ENCODE measurements at places on chromosomes 4 and X. TPM values are rescaled to one million over a fixed set of nuclear protein-coding genes. Genes with fewer than 3 reads are reported as not detected.
A peak's percentile ranks its signal among the peaks of the same experiment; 100 is the strongest.

Gene SULT1B1
- not detected for total RNA-seq

Gene SLC10A4
- total RNA-seq, result 1.6 TPM

DNA sequence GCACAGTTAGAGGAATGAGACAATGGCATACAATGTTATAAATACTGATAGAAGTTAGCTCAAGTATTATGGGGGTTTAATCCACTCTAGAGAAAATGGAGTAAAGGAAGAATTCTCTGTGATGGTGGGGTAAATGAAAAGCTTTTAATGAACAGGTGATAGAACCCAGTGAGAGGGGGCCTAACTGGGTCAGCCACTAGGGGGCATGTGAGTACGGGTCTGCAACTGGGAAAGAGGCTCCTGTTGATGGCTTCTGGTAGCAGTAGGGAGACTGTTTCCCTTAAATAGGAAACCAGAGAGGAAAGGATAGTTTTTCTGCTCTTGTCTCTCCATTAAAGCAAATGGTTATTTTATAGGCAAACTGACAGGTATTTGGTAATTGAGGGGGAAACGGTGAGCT, 132.8 kb upstream of the GPR101 start:
- H3K27me3 ChIP-seq, result no peaks in the 10 kb centered on the region
- H3K27ac ChIP-seq, result no peak overlapping the region
- H3K4me3 ChIP-seq, result no peak overlapping the region
- H3K36me3 ChIP-seq, result no peaks in the 10 kb centered on the region
- peak; percentile 37 for DNase-seq
- H3K4me1 ChIP-seq, result no peaks in the 10 kb centered on the region

GRCh38 chrX:13420545-13421183, 100.8 kb upstream of the ATXN3L start:
- no peaks in the 10 kb centered on the region for H3K27me3 ChIP-seq
- H3K36me3 ChIP-seq, result peaks cover 8% of the 10 kb centered on the region
- peaks cover 2% of the 10 kb centered on the region for H3K4me1 ChIP-seq
- H3K27ac ChIP-seq, result no peak overlapping the region
- DNase-seq, result no peak

DNA sequence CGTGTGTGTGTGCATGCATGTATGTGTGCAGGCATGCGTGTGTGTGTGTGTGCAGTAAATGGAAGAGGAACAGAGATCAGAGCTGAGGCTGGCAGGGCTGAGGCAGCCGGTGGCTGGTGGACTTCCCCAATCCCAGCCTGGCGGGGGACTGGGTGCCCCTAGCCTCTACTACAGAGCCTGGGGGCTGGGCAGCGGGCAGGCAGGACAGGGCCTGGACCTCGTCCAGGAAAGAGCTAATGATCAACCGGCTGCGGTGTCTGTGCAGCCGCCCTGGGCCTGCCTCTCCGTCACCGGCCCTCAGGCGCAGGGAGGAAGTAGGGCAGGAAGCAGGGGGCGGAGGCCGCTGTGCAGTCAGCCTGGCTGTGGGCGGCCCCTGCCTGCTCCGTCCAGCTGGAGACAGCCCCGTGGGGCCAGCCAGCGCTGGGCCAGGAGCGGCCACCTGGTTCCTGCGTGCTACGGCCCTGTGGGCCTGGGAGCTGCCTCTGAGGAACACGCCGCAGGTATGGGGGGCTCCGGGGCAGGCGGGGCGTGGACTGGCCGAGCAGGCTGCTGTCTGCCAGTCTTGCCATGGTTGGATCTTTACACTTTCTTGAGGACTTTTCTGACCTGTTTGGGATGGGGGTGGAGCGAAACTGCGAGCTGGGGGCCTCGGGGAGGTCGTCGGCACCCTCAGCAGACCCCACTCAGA, at the start of gene SH3TC1:
SH3TC1 (plus strand) TSS at position 385 of the 688 bp plus-strand sequence. CDS start 5,905 bp downstream, outside the sequence.
- H3K27ac ChIP-seq, result no peak within 1 kb of the TSS
- no peaks in the 10 kb centered on the region for H3K4me1 ChIP-seq
- H3K27me3 ChIP-seq, result no peaks in the 10 kb centered on the region
- no peak within 1 kb of the TSS for H3K4me3 ChIP-seq

DNA sequence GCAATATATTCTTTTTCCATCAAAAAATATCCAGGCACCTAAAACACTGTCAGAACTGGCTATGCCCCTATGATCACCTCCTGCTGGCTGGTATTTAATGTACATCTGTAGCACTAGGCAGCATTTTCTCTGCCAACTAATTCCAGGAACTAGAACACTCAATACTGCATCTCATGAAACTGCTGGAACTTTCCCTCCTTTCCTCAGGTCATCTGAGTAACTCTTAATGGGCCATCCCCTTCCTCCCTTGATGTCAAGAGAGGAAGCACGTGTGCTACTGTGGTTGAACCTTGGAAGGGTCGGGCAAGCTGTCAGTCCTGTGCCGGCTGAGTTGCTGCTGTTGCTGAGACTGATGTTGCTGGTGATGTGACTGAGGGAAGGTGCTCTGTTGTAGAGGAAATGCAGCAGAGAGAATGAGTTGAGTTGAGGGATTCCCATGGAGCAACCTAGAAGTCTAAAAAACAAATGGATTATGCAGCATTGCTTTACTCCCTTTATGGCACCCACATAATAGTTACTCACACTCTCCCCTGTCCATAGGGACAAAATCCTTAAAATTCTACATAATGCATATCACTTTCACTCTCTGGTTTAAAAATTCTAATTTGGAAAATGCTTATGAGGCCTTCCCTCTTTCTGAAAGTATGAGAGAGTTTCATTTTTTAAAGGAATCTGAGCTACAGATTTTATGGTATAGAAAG, 39.5 kb downstream of the TMEM165 start:
- no peak for DNase-seq
- H3K27me3 ChIP-seq, result no peaks in the 10 kb centered on the region
- H3K4me1 ChIP-seq, result peaks cover 5% of the 10 kb centered on the region
- H3K27ac ChIP-seq, result no peak overlapping the region
- no peak overlapping the region for H3K4me3 ChIP-seq
- H3K36me3 ChIP-seq, result peaks cover 32% of the 10 kb centered on the region

GRCh38 chr4:183967266-183967665, 62.2 kb downstream of the STOX2 start:
- no peak overlapping the region for H3K27ac ChIP-seq
- H3K4me1 ChIP-seq, result peaks cover 5% of the 10 kb centered on the region
- no peaks in the 10 kb centered on the region for H3K27me3 ChIP-seq
- DNase-seq, result no peak
- no peaks in the 10 kb centered on the region for H3K36me3 ChIP-seq
- no peak overlapping the region for H3K4me3 ChIP-seq

- no peaks in the 10 kb centered on the region for H3K27me3 ChIP-seq
- no peak overlapping the region for H3K27ac ChIP-seq
- no peaks in the 10 kb centered on the region for H3K36me3 ChIP-seq
- no peaks in the 10 kb centered on the region for H3K4me1 ChIP-seq
- H3K4me3 ChIP-seq, result no peak overlapping the region
Observed at GRCh38 chr4:70734168-70734954, 12.6 kb downstream of the RUFY3 start.

DNA sequence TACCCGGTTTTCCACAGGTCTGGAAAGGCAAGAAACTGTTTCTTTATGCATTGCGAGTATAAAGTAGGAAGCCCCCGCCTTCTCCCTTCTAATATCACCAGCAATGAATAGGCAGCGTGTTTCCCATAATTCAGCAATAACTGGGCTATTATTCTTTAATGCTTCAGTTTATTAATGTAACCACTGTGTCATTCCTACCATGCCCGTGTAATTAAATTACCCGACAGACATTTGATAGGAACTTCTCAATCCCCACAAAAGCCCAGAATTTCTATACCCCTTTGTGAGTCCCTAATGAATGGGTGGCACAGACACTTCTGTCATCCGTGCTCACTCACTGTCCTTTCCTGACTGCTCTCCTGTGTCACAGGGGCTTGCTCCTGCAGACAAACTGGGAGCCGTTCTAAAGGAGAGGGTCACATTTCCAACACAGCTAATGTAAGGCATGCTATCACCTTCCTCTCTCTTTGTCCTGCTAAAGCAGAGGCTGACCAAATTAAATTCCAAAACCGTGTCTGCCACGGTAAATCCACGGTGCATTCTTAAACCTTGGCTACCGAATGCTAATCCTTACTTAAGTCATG, 108.5 kb upstream of the MID1 start:
- H3K27me3 ChIP-seq, result no peaks in the 10 kb centered on the region
- DNase-seq, result no peak
- no peak overlapping the region for H3K27ac ChIP-seq

DNA sequence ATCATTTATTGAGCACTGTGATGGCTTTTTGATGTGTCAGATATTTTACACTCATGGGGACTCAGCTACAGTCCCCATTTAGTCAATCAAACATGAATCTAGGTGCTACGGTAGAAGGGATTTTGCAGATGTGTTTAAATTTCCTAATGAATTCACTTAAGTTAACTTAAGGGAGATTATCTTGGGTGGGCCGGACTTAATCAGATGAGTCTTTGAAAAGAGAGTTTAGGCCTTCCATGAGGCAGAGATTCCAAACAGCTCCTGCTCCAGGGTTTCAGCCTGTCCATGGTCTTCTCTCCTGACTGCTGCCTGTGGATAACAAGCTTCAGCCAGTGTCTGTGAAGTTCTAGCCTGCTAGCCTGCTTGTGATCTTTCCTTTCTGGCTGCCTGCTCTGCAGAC, 202.4 kb downstream of the IDS start:
- peaks cover 1% of the 10 kb centered on the region for H3K36me3 ChIP-seq
- no peak for DNase-seq
- no peaks in the 10 kb centered on the region for H3K4me1 ChIP-seq

DNA sequence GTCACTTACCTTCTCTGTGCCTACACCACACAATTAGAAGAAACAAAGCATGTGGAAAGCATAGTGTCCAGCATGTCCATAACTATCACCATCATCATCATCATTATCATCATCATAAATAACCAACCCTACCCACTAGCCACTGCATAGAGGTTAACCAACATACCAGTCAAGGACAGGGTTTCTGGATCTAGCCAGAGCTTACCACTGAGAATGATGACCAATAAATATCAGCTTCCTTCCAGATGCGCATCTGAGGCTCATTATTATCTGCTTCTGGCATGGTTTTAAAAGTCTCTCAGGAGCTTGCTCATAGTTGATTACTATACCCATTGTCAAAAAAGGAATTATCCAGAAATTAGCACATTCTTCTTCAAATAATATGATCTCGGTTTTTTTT, 25.5 kb upstream of the MYOZ2 start:
- no peaks in the 10 kb centered on the region for H3K4me1 ChIP-seq
- no peaks in the 10 kb centered on the region for H3K36me3 ChIP-seq
- H3K27me3 ChIP-seq, result no peaks in the 10 kb centered on the region
- no peak for DNase-seq

- no peak overlapping the region for H3K4me3 ChIP-seq
- DNase-seq, result no peak
- peaks cover 18% of the 10 kb centered on the region for H3K36me3 ChIP-seq
- 0 out of 2 replicates have a peak, but pooled peaks cover 4% of the 10 kb centered on the region for H3K27me3 ChIP-seq
- H3K27ac ChIP-seq, result no peak overlapping the region
Observed at GRCh38 chrX:55490974-55491373, 1.3 kb upstream of the USP51 start.

- no peak for DNase-seq
- no peak overlapping the region for H3K27ac ChIP-seq
- no peaks in the 10 kb centered on the region for H3K27me3 ChIP-seq
- H3K4me3 ChIP-seq, result no peak overlapping the region
- peaks cover 28% of the 10 kb centered on the region for H3K36me3 ChIP-seq
- no peaks in the 10 kb centered on the region for H3K4me1 ChIP-seq
Observed at GRCh38 chr4:17497890-17498523, 13.9 kb downstream of the QDPR start.

- H3K36me3 ChIP-seq, result no peaks in the 10 kb centered on the region
- no peak for DNase-seq
- no peaks in the 10 kb centered on the region for H3K27me3 ChIP-seq
- no peak overlapping the region for H3K27ac ChIP-seq
- no peak overlapping the region for H3K4me3 ChIP-seq
Observed at GRCh38 chr4:56783986-56784385, 37.5 kb downstream of the SPINK2 start.

- H3K4me3 ChIP-seq, result no peak overlapping the region
- peaks cover 3% of the 10 kb centered on the region for H3K4me1 ChIP-seq
- DNase-seq, result no peak
- H3K27me3 ChIP-seq, result no peaks in the 10 kb centered on the region
- peaks cover 1% of the 10 kb centered on the region for H3K36me3 ChIP-seq
- H3K27ac ChIP-seq, result no peak overlapping the region
Observed at GRCh38 chr4:145716661-145717200, 36.8 kb downstream of the C4orf51 start.

DNA sequence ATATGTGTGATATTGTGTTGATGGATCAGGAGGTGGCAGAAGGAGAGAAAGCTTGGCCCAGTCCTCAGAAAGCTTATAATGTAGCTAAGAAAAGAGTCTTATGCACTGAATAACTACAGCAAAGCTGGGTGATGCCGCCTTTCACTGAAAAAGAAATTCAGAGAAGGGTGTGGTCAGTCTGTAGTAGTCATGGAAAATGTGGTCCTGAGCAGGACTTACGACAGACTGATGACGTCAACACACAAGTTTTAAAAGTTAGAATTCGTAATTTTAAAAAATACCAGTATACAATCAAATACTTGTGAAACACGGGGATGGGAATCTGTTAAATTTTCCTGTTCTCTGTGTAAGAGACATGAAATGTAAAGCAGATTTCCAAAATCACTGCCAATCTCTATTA, 87.0 kb upstream of the RAPGEF2 start:
- DNase-seq, result no peak
- no peaks in the 10 kb centered on the region for H3K36me3 ChIP-seq
- no peak overlapping the region for H3K27ac ChIP-seq
- no peaks in the 10 kb centered on the region for H3K27me3 ChIP-seq
- H3K4me3 ChIP-seq, result no peak overlapping the region

DNA sequence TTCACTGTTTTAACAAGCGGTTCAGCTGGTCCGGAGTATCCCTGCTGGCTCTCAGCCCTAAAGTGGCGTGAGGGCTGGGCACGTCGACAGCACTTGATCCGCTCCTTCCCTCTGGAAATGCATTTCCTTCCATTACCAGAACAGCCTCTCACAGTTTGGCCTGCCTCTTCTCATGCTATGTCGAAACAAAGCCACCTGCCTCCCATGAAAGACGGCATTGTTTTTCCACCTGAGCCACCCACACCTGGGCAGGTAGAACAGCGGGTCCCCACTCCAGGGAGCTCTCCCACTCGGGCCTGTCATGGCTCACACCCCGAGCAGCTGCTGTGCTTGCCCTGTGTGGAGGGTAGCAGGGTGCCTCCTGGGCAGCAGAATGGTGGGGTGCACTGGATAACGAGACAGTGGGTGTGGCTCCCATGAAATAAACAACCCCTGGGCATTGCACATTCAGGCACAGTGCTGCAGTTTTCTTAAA, 86.2 kb downstream of the FHDC1 start:
- H3K4me3 ChIP-seq, result no peak overlapping the region
- no peaks in the 10 kb centered on the region for H3K36me3 ChIP-seq
- H3K4me1 ChIP-seq, result no peaks in the 10 kb centered on the region

GRCh38 chr4:171636606-171637005, 176.6 kb upstream of the GALNTL6 start:
- no peak overlapping the region for H3K4me3 ChIP-seq
- DNase-seq, result no peak
- peaks cover 4% of the 10 kb centered on the region for H3K36me3 ChIP-seq
- no peak overlapping the region for H3K27ac ChIP-seq
- H3K27me3 ChIP-seq, result no peaks in the 10 kb centered on the region

Measured in H9 (cell line).